Hematopoietic multipotent progenitor cell treated with erythropoietin and hydrocortisone succinate and interleukin-3 and kit ligand, for 15 days (in vitro differentiated cells): ENCODE measurements at places on chromosomes 7 and 10.

- DNase-seq: no peak
Observed at GRCh38 chr10:27440478-27440877, 63.6 kb upstream of the RAB18 start.

DNA sequence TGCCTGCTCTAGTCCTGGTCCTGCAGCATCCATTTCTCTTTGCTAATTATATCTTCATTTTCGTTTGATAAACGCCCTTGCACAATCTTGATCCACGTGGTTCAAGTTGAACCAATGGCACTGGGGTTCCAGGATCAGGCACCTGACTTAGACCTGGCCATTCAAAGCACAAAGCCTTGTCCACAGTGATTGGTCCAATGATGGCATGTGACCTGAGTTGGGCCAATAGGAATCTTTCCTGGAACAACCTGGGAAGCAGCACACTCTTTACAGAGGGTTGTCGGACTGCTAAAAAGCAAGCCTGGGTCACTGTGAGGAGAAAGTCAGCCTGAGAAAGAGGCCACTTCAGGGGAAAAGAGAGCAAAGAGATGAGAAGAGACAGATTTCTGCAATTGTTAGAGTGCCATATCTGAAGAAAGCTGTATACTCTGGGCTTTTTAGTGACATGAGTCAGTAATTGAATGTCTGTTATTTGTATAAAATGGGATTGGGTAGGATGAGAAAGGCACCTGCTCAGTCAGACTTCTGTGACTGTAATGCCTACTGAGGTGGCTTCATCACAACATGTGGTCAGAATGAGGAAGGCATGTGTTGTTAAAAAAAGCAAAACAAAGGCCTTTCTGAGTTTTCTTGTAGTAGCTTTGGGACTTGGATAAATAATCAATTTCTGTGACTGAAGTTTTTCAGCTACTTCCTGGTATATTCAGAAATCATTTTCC is 4.4 kb upstream of the STEAP4 start:
- DNase-seq: no peak

DNA sequence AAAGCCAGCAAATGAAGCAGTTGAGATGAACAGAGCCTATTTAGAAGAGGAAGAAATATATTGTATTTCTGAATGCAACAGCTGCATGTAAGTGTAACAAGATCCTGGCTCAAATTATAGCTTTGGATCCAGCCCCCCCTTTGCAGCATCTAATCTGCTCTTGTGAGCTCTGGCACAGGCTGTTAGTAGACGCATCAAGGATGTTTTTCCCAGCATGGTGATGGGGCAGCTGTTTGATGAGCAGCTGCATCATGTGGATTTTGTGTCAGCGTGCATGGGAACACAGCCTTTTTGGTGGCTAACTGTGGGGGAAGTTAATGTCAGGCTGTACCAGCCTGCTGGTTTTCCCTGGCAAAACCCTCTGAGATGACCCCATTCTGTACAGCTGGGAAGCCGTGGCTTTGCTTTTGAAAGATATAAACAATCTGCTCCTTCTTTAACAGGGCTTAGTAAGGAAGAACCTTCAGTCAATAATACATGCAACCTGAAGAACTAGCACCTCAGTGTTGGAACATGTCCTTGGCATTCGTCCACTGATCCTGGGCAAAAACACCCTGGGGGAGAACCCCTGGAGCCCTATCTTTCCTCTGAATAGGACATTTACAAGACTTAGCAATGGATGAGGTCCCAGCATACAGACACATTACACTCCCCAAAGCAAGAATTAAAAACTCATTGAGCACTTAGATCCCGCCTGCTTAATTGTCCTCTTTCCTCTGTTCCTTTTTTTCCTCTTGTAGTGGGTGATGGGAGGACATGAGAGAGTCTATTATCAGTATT is 70.6 kb downstream of the NPS start:
- no peak for DNase-seq

DNA sequence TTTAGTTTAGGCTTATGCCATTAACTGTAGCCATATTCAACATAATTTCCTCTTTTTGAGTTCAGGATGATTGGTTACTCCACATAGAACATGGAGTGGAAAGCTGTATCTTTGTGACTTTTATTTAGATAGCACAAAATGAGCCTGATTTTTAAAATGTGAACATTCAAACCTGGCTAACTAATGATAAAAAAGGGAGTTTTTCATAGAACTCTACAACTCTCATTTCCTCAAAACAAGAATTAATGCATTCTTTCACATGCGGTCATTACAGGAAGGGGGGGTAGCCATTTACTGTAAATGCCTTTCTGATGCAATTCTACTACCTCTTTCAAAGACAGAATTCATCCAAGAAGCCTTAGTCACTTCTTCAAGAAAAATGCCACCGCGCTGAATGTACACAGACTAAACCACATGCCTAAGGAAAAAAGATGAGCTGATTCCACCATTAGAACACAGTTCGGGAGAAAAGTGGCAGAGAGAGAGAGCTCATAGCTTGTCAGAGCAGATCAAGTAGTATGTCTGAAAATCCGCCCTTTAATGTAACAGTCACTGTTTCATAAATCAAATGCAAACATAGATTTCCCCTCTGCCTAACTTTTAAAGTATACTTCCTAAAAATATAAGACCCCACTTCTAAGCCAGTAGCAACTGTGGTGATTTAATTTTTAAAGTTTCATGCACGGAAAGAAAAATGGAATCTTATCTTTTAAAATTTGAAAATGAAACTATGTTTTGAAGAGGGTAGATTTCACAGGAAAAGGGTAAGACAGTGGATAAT is 226.4 kb upstream of the KLF14 start:
- peak; percentile 26 for DNase-seq

DNA sequence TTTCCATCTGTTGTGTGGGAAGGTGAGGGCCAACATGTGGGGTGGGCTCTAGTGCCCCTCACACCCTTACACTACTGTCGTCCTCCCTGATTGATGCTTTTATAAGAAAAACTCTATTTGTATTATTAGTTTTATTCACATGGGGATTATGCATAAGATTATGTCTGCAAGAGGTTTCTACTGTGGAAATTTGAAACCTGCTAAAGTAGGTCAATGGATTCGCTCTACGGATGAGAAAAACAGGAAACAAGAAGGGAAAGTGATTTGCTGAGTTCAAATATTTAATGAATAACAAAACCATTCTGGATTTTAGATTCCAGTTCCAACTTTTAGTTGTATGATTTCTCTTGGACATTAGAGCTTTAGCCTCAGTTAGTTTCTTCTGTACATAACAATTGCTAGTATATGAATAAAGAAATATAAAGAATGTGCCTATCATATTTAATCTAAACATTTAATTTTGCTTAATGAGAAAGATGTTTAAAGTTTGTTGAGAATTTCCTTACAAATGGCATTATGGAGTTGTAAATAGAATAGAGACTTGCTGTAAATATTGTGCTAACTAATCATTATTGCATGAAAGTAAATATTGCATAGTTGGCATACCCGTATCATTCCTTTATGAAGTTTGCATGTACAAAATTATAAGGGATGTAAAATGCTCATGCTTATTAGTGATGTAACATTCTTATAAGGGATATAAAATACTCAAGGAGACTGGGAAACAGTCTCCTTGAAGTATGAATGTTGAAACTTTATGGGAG is 193.8 kb downstream of the THSD7A start:
- no peak for DNase-seq

- DNase-seq: no peak
Observed at GRCh38 chr7:17611611-17612010, 313.2 kb downstream of the AHR start.

GRCh38 chr10:36506697-36507496 is 618.5 kb upstream of the ANKRD30A start:
- no peak for DNase-seq

- no peak for DNase-seq
Observed at GRCh38 chr10:986881-987619, 1.2 kb upstream of the GTPBP4 start.

DNA sequence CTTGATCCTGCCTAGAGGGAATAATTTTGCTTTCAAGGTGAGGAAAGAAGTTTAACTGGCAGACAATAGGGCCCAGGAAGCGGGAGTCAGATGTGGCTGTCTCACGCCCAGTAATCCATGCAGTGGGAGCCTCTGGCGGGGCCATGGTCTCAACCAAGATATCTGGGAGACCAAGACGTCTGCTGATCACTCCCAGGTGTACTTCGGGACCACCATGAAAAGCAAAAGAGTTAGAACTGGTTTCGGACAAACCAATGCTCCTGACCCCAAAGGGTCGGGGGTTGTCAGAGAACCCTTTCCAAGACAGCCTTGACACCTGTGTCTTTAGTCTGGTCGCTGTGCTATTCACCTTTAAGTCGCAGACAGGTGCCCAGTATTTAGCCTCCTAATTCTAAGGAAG is 256.9 kb upstream of the MBL2 start:
- DNase-seq: no peak

- no peak for DNase-seq
Observed at GRCh38 chr10:73307203-73307800, 51.4 kb downstream of the CFAP70 start.

- DNase-seq: no peak
Observed at GRCh38 chr10:132861116-132861691, 75.3 kb upstream of the NKX6-2 start.

- no peak for DNase-seq
Observed at GRCh38 chr7:146647445-146647844, 530.8 kb downstream of the CNTNAP2 start.

DNA sequence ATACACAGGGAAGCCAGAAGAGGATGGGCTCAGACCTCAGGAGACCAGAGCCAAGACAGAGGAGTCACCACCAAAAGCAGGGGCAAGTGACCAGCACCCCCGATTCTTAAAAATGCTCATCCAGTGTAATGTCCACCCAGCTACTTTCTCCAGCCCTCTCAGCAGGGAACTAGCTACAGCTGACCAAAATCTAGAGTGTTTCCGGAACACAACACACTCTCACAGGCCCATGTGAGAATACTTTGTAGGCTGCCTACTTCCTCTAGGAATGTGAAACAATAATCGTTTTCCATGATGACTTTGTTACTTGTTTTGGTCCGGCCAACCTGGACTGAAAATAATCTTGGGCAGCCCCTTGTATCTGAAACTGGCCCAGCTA is 14.5 kb downstream of the PSAP start:
- no peak for DNase-seq

GRCh38 chr10:99788598-99789256 is 6.3 kb downstream of the ABCC2 start:
- DNase-seq: no peak
